CD4-positive, CD25-positive, alpha-beta regulatory T cell (primary cell): ENCODE measurements at places on chromosomes 12 and 14.

- DNase-seq, result no peak
These were observed 28.8 kb downstream of the MAP3K9 start for GRCh38 chr14:70780396-70781075.

GRCh38 chr12:67826946-67827720, 162.1 kb upstream of the IFNG-AS1 start:
- DNase-seq, result no peak

- DNase-seq, result no peak
These were observed 73.2 kb downstream of the ANO4 start for GRCh38 chr12:100867639-100868393.

DNA sequence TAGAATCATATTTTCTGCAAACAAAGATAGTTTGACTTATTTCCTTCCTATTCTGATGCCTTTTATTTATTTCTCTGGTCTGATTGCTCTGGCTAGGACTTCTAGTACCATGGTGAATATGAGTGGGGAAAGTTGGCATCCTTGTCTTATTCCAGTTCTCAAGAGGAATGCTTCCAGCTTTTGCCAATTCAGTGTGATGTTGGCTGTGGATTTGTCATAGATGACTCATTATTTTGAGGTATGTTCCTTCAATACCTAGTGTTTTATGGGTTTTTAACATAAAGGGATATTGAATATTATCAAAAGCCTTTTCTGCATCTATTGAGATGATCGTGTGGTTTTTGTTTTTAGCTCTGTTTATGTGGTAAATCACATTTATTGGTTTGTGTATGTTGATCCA, 139.4 kb upstream of the CNTN1 start:
- no peak for DNase-seq

DNA sequence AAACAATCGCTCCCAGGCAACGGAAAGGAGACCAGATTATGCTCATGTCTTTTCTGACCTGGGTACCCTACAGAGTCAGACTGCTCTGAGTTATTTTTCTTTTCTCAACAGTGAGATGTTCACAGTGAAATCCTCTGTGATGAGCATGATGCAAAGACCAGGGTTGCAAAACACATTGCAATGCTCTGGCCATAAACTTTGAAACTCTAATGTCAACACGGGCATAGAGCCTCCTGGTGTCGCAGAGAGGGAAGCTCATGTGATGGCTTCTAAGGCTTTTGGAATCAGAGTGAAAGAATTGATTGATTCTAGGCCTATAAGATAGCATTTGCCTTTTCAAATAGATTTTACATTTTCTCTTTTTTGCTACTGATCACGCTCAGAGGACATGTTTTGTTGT, 193.4 kb downstream of the RASSF9 start:
- no peak for DNase-seq

DNA sequence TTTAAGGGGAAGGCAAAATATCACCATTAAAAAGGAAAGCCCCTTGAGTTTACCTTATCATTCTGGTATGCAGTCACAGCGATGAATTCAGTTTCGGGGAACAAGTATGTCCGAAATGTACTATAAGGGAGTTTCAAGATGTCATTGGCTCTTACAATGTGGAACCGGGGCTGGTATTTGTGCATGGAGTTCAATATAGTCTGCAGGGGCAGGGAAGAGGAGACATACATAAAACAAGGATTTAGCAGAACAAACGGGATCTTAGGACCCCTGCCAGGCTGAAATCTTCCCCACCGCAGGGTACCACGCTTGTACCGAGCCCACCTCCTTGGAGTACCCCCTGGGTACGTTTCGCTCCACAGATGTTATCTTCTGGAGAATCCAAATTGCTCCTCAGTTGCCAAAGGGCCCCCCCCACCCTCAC, 4.5 kb downstream of the TBX3 start:
- DNase-seq, result no peak

GRCh38 chr12:124764870-124765580, 98.6 kb downstream of the SCARB1 start:
- DNase-seq, result no peak

DNA sequence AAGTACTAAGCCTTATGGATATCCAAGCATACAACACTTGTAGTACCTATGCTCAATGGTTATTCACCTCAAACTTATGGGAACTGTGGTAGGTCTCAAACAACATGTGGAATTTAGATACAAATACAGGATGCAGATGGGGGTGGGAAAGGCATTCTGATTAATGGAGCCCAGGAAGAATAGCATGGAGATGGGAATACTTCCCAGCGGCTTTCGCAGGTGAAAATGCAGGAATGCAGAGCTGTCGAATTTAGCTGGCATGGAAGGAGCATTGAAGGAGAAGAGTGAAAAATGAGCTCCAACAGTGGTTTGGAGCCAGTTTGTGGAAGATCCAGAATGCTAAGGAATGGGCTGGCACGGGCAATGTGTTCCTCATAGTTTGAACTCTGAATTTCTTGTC, 89.9 kb downstream of the NKX2-1 start:
- DNase-seq, result no peak

DNA sequence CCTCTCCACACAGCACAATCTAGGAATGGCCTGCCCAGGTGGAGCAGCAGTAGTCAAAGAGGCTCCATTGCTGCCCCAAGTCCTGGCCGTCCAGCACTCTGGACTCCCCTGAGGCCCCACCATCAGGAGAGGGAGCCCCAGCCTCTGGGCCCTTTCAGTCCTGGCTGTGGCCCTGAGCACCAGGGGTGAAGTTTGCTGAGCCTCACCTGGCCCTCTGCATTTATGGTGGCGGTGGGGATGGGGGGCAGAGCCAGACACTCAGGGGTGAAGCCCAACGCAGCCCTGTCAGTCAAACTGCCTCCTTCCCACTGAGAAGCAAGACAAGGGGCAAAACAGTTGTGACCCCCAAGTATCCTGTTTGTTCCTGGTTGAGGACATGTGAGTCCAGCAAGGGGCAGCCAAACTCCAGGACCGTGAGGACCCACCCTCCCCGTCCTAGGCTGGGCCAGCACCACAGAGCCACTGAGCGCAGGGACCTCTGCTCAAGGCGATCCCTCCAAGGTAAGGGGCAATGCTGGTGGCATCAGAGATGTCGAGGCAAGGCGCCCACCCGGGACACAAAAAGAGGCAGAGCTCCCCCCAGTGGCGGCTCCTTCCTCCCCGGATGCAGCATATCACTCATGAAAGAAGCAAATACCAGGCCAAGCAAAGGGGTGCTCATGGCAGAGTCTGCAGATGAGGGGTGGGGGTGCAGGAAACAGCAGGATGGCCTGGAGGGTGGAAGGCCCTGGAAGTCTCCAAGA, 4.8 kb upstream of the AMN start:
- peak; percentile 29 for DNase-seq

GRCh38 chr14:101808020-101808641, 46.6 kb downstream of the PPP2R5C start:
- no peak for DNase-seq

DNA sequence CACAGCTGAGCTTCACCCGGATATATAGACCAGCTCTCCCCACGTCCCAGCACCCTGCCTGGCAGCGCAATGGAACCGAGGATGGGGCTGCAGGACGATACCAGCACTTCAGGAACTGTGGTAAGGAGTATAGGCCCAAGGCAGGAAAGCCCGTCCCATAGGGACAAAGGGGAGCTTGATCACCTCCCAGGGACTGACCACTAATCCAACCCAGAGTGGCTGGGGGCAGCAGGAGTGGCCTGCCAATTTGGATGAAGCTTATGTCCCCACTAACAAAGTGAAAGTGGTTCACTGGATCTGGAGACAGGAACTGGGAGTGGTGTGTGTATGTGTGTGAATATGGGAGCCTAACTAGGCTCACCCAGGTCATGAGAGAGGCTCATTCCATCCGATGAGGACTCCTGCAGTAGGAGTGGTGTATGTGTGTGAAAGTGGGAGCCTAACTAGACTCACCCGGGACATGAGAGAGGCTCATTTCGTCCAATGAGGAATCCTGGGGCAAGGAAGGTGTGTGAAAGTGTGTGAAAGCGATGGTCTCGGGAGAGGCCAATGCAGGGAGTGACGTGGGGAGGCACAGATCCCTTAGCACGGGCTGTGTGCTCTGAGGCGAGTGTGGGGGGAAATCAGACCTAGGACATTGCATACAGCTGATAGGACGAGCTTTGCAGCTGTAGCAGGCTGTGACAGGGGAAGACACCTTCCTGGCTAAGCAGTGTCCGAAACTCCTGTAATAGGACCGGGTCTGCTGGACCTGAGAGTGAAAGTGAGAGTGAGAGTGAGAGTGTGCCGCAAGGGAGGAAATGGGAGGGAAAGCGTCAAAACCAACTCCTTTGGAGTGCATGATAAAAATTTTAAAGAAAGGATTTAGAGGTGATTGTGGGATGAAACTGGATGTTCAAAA, 25.7 kb downstream of the KLRK1 start:
- peak; percentile 45 for DNase-seq

- no peak for DNase-seq
These were observed 19.9 kb downstream of the PPP2R5C start for GRCh38 chr14:101781240-101782061.

- no peak for DNase-seq
These were observed 77.6 kb upstream of the PRKD1 start for GRCh38 chr14:30005114-30005808.

- no peak for DNase-seq
These were observed 6.6 kb downstream of the ZNF385A start for GRCh38 chr12:54377797-54378515.

DNA sequence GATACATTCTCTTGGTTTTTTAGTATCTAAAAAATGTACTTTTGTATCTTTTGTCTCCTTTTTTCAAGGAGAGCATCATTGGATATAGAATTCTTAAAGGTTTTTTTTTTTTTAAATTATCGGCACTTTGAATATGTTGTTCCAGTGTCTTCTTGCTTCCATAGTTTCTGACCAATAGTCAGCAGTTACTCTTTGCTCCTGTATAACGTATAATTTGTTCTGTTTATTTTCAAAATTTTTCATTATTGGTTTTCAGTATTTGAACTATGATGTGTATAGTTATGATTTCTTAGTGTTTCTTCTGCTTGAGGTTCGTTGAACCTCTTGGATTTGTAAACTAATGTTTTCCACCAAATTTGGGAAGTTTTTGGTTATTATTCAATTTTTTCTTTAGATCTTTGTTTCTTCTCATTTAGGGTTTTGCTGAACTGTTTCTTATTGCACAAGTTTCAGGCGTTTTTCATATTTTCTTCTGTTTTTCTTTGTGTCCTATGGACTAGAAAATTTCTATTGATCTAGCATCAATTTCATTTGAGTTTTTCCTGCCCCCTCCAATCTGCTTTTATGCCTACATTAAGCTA, 93.9 kb downstream of the PLBD1 start:
- DNase-seq, result no peak

GRCh38 chr12:67442347-67442841, 173.2 kb downstream of the CAND1 start:
- no peak for DNase-seq

DNA sequence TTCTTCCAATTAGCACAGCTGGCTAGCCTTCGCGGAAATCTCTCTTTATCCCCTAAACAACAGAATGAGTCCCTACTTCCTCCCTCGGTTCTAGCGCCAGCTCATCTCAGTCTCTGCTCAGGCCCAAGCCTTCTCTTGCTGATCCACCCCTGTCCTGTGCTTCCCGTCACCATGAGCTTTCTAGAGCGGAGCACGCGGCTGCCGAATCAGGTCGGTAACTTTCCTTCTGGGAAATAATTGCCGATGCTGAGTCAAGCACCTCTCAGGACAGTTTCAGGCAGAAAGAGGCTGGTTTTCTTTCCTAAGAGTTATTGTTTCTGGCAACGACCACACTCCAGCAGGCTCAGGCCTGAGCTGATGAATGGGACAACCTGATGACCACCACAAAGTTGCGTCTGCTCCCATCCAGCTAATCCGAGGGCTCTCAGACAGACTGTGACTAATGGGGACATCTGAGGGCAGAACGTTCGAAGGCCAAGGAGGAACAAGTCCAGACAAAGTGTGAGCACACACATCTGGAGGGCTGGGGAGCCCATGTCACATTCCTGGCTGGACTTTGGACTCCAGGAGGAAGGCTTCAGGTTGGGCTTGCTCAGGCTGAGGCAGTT, 13.6 kb upstream of the GPR68 start:
- no peak for DNase-seq

DNA sequence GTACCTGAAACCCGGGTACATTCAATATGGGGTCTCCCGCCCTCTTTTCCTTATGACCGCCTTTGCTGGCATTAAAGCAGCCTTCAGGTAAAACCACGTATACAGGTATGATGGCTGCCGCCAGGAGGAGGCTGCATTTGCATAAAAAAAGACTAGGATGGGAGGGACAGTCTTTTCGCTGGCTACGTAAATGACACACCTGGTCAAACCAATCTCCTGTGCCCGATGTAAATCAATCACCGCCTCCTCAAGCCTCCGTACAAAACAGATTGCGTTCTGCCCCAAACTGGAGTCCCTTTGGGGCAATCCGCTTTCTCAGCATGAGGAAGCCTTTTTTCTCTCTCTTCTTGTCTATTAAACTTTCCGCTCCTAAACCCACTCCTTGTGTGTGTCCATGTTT, 8.1 kb upstream of the ALDH1L2 start:
- no peak for DNase-seq

- DNase-seq, result no peak
These were observed 14.6 kb upstream of the METAP2 start for GRCh38 chr12:95459310-95459709.

- no peak for DNase-seq
These were observed 19.0 kb downstream of the PRPF40B start for GRCh38 chr12:49642370-49642802.

- peak; percentile 97 for DNase-seq
These were observed 107.3 kb downstream of the ZFP36L1 start for GRCh38 chr14:68685419-68686204.

GRCh38 chr12:52054231-52054832, 3.1 kb downstream of the NR4A1 start:
- DNase-seq, result no peak

- DNase-seq, result no peak
These were observed 66.1 kb downstream of the CCDC88C start for GRCh38 chr14:91351512-91351862.

- no peak for DNase-seq
These were observed 17.8 kb downstream of the DCAF5 start for GRCh38 chr14:69135133-69135532.

- DNase-seq, result no peak
These were observed 79.9 kb downstream of the BBS10 start for GRCh38 chr12:76268267-76268666.

DNA sequence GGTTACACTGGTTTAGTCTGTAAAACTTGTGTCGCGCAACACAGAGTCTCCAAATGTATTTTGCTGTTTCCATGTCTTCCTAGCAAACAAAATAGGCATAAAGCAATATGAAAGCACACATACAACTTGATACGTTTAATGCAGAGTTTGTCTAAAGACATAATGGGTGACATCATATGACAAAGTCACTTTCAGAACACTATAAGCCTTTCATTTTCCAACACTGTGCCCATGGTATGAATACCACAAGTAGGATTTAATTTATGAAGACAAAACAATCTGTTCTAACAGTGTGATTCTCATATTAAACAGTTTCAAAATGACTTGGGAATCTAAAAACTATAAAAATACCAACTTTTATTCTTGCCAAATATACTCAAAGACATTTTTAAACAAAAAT, 58.4 kb downstream of the PTPN21 start:
- DNase-seq, result no peak

DNA sequence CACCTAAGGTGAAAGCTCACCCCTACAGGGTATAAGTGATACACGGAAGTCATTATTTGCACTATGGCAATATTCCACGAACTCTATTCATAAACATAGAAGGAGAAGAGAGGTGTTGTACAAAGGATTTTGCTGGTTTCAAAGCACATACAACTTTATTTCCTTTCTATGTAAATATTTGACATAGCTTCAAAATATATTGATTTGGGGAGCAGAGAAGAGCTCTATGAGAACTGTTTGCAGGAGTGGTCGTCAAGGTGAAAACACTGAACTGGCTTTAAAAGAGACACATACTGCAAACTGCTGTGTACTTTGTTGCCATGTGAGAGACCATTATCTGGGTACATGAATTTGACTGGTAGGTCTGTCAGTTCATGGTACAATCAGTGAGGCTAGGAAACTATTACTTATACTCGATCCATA, 16.7 kb downstream of the CNIH1 start:
- DNase-seq, result no peak
